Ovary (tissue), 10 donors: ENCODE measurements at places on chromosomes 4 and X.

- no peak for DNase-seq
Observed at GRCh38 chr4:15891312-15891711, 47.2 kb downstream of the FGFBP1 start.

- DNase-seq: no peak
Observed at GRCh38 chr4:42197341-42197740, 44.9 kb upstream of the BEND4 start.

GRCh38 chr4:81650606-81651242, 179.0 kb upstream of the RASGEF1B start:
- DNase-seq: no peak

GRCh38 chrX:22629105-22629725, 356.5 kb downstream of the CBLL2 start:
- DNase-seq: no peak

DNA sequence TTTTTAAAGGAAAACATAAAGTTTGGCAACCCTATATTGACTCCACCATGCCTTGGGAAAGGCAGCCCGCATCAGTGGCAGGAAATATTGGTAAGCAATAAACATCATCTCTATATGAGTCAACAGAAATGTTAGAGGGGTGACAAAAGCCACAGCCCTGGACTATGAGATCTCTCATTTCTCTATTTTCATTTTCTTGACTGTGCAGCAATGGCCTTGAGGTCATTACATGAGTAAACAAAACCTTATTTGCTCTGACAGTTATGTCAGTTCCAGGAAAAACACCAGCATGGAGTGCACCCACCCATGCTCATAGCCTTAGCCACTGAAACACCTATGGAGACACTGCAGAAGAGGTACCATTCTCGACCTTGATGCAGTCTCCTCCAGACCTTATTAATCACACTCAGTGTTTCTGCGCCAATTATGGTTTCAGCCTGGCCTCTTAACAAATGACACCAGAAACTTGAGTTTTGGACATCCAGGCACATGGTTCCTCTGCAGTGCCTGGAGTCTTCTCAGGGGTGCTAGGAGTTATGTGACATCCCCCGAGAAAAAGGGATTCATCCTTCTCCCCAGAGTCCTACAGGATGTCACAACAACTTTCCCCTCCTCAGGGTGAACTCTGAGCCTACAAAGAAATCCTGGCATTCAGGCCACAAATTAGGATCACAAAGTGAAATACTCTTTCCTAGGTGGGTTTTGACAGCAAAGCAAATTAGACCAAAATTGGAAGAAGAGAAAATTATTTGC, 16.0 kb upstream of the HPGD start:
- no peak for DNase-seq

- DNase-seq: no peak
Observed at GRCh38 chr4:57866468-57867171, 756.4 kb upstream of the IGFBP7 start.

GRCh38 chrX:151982222-151982621, 7.7 kb upstream of the GABRE start:
- no peak for DNase-seq

GRCh38 chr4:176833400-176834175, 40.9 kb upstream of the VEGFC start:
- DNase-seq: no peak

DNA sequence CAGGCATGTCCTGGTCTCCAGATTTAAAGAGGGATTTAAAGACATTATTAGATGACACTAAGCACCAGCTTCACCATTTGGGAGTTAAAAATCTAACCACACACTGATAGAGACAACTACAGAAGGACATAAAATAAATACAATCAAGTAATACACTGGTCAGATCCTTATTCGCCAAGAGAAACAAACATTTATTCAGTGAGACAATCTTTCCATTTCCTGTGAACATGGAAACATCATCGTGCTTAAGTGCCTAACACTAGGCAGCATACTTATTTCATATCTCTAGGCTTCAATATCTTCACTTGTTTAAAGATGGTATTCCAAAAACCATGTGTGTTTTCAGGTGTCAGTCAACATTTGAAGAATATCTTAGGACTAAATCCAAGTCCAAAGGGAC, 103.6 kb downstream of the AREG start:
- DNase-seq: no peak

DNA sequence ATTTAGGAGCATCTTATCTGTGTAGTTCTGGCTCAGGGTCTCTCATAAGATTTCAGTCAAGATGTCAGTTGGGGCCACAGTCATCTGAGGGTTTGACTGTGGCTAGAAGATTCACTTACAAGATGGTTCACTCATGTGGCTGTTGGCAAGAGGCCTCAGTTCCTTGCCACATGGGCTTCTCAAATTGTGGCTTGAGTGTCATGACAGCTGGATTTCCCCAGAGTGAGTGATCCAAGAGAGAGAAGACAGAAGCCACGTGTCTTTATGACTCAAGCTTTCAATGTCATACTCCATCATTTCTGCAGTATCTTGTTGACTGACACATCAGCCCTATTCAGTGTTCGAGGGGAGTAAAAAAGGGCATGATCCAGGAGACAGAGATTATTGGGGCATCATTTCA, 131.3 kb upstream of the AP1S2 start:
- DNase-seq: no peak

DNA sequence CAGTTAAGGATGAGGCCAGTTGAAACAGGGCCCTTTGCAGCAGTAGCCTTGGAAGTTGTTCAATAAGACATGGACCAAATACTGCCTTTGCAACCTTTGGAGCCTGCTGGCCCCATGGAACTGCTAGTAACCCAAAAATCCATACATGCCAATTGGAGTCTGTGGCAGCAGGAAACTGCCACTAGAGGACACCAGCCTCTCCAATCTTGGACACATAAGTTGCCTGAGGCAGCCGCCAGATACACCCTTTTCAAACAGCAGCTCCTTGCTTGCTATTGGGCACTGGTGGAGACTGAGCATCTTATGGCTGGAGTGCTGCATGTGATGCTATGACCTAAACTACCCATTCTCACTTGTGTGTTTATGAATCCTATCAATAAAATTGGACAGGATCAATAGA, 14.8 kb upstream of the LAP3 start:
- no peak for DNase-seq

GRCh38 chr4:175215657-175216056, 297.5 kb downstream of the ADAM29 start:
- DNase-seq: no peak

GRCh38 chrX:91122151-91122694, 312.4 kb upstream of the PABPC5 start:
- no peak for DNase-seq

GRCh38 chrX:22121161-22121560, 89.0 kb downstream of the PHEX start:
- DNase-seq: no peak

DNA sequence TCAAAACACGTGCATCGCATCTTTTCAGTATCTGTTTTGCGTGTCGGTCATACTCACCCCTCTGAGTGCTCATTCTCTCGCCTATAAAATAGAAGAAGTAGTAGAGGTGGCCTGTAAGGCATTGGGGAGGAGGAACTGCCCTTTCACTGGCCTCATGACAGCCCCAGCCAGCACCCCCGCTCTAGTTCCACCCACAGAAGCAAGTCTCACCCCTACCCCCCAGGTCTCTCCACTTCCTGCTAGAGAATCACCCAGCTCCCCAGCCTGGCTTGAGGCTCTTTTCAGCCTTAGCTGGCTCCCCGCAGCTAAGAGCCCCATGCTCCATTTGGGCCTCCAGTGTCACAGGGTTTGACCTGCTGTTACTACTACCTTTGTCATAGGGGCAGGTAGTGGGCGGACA, 11.8 kb downstream of the HDAC6 start:
- DNase-seq: no peak

GRCh38 chr4:123878976-123879375, 482.4 kb downstream of the SPRY1 start:
- DNase-seq: no peak

- peak; percentile 41 for DNase-seq
Observed at GRCh38 chr4:105637408-105638176, 70.9 kb downstream of the INTS12 start.

GRCh38 chrX:100768679-100769338, 36.9 kb upstream of the SYTL4 start:
- DNase-seq: peak; percentile 74

GRCh38 chr4:1693131-1693896, 9.2 kb upstream of the FAM53A start:
- DNase-seq: peak; percentile 76

DNA sequence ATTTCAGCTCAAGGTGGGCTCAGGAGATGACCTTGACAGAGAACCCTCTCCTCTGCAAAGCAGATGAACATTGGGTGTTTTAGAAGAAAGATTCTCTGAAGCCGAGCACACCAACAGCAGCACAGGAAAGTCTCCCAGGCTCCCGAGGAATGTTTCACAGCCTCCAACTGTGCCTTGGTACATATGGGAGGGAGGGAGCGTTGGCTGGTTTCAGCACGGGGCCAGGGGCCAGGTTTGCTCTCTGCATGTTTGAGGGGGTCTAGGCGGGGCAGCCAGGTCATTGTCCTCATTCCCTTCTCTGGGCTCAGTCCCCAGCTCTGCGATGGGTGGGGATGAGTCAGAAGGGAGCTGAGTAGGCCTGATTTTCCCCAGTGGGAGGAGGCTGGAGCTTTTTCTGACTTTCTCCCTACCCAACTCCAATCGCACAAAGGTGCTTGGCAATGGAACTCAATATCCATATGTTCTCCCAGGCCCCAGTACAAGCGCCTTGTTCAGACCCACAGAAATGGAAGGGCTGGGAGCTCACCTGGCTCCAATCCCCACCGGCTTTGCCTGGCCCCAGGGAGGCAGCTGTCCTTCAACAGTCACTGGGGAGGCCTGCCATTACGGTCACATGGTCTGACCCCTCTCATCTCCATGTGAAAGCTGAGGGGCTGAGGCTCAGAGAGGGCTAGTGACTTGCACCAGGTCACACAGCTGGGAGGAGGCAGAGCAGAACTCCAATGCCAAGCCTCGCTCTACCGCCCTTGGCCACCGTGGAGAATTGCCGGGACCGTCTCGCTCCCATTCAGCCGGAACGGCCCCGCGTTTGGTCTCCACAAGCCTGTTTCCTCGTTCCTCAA, 108.4 kb upstream of the AFAP1 start:
- DNase-seq: no peak

DNA sequence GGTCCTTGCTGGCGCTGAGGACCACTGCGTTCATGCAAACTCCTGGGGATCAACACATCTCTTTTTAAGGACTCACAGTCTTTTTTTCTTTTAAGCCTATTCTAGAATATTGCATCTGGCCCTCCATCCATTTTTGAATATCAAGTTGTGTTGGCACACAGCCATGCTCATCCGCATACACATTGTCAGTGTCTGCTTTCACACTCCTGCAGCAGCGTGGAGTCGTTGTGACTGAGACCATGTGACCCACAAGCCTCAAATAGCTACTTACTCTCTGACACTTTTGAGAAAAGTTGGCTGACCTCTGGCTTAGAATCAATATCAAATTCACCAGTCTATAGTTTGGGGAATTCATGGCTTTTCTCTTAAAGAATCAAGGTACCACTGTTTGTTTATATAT, 191.8 kb upstream of the S100G start:
- DNase-seq: no peak

DNA sequence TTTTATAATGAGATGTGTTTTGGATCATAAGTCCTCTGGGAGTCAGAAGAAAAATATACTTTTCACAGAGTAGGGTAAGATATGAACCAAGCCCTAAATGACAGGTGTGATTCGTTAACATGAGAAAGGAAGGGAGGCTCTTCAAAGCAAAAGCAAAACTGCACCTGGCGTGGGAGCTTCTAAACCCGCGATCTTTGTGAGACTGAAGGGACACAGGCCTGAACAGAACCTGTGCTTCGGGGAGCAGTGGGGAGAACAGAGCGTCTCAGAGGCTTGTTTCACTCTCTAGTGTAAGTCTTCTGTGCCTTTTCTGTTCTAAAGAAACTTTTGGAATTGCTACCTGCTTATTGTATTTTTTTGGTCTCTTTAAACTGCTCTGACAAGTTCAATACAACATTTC, 30.2 kb upstream of the CYP4V2 start:
- no peak for DNase-seq

- no peak for DNase-seq
Observed at GRCh38 chrX:72142094-72142793, 10.5 kb upstream of the RTL5 start.

DNA sequence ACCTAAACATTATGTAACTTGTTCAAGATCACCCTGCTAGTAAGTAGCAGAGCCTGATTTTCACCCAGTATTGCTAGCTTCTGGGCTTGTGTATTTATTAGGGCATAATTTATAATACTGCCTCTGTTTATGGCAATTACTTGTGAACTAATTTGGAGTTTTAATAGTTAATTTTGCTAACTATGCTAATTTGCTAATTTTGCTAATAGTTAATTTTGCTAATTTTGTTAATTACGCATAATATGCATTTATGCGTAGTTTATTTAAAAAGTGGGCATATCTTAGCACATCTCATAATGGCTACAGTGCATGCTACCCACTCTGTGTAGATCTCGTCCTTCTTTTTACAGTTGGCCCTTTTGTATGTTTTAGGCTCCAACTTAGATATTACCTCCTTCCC, 898.1 kb upstream of the EPHA5 start:
- no peak for DNase-seq

GRCh38 chrX:34546366-34546765, 110.7 kb downstream of the TMEM47 start:
- DNase-seq: no peak

DNA sequence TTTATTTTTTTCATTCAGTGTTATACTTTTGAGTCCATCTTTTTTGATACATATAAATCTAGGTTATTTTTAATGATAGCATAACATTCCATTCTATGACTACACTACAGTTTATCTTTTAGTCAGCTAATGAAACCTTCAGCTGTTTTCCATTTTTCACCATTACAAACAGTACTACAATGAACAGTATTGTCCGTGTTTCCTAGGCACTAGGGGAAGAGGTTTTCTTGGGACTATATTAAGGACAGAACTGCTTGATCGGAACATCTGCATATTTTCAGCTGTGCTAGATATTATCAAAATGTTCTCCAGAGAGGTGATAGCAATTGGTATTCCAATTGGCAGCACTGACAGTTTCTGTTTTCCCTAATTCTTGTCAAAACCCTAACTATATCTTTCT, 44.3 kb upstream of the HCCS start:
- DNase-seq: no peak

GRCh38 chr4:166075599-166075998, 202.6 kb downstream of the TLL1 start:
- DNase-seq: no peak

DNA sequence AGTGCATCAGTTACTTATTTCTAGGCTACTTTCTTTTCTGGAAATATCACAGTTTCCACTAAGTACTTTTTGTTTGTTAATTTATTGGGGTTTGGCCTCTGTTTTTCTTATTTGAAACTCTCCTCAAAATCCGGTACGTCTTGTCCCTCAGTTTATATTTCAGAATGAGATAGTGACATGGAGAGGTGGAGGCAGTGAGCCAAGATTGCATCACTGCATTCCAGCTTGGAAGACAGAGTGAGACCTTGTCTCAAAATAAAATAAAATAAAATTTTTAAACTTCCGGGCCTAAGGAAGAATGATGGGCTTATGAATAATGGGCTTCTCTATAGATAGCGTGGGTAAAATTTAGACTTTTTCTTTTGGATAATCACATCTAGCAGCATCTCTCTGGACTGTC, 567.8 kb downstream of the TRIML1 start:
- no peak for DNase-seq

GRCh38 chr4:65738134-65738533, 67.8 kb upstream of the EPHA5 start:
- no peak for DNase-seq
